Activated CD4-positive, alpha-beta T cell treated with anti-CD3 and anti-CD28 coated beads for 36 hours (primary cell): ENCODE measurements at places on chromosomes 11 and 22.

GRCh38 chr11:42255906-42256305 is 796.5 kb upstream of the LRRC4C start:
- DNase-seq = no peak

- no peak for DNase-seq
Observed at GRCh38 chr11:11498195-11498594, 123.6 kb downstream of the GALNT18 start.

DNA sequence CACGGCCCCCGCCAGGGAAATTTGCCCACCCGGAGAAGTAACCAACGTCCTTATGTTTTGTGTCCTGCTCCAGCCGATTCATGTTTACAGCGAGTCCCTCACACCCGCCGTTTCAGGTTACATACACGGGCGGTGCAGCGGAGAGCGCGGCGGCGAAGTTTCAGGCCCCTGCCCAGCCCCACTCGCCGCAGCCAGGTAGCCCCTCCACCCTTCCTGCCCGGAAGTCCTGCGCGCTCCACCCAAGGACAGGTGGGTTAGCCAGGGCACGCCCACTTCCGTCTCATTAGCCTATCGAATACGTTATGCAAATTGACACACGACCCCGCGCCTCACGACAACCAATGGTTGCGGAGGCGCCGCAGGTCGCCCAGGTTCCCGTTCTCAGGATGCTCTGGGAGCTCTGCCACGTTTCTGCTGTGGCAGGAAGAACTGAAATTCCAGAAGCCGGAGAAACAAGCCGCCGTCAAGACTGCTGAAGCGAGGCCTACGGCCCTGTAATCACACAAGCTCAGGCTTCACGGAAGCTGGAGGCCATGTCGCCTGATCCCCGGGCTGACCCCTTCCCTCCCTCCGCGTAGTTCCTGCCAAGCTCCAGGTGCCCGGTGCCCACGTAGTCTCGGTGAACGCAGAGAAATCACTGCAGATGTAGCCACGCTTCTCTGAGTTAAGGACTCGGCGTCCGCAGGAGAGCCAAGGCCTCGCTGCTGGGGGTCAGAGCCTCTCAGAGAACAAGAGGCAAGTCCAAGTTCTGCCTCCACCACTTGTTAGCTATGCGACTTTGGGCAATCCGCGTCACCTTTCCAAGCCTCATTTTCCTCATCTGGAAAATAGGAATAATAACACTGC is 22.4 kb upstream of the MYH9 start:
- DNase-seq = peak; percentile 82

- peak; percentile 88 for DNase-seq
Observed at GRCh38 chr11:18775492-18776292, 15.9 kb downstream of the PTPN5 start.

- DNase-seq = no peak
Observed at GRCh38 chr11:102572554-102573220, 42.1 kb upstream of the MMP7 start.

- DNase-seq = no peak
Observed at GRCh38 chr11:27545035-27545434, 38.5 kb upstream of the LIN7C start.

DNA sequence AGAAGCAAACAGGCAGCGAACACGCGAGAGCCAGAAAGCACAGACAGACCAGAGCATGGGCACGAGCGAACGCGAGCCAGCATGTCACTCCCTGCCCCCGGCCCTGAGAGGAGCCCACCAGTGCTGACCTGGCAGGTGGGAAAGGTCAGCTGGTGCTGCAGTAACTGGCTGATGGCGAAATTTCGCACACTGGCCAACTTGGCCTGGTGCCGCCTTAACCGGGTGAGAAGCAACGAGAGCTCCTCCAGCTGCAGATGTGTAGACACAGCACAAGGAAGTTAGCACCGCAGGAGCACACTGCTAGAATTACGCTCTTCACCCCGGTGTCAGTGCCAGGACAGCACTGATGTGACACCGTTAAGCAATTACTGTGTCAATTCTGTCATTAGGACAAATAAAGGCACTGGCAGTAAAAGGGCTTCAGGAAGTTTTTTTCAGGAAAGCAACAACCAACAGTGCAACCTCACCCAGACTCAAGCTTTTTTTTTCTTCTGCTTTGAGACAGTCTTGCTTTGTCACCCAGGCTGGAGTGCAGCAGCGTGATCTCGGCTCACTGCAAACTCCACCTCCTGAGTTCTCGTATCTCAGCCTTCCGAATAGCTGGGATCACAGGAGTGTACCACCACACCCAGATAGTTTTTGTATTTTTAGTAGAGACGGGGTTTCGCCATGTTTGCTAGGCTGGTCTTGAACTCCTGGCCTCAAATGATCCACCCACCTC is 76.8 kb downstream of the C11orf58 start:
- DNase-seq = no peak

DNA sequence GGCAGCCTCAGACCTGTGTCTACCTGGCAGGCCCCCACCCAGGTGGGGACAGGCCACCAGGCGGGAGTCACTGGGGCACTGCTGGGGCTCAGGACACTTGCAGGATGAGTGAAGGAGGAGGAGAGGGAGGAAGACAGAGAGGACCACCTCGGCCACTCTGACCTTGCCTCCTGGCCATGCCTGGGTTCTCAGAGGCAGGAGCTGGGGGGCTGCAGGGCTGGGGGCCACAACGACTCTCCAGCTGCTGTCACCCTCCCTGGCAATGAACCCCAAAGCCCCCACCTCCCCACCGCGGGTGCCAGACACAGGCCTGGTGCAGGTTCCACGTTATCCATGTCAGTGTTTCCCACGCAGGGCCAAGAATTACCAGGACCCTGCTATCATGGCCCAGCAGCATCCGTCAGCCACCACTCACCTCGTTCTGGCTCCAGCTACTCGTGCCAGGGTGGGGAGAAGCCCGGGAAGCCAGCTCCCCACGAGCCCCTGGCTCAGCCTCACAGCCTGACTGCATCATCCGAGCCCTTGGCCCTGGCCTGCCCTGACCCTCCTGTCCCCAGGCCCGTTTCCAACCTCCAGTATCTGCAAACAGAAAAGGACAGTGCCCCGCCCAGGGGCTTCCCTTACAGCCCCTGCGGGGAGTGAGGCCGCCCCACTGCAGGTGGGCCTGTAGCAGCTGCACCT is 62.4 kb downstream of the BRD1 start:
- DNase-seq = no peak

GRCh38 chr11:11884774-11885481 is 43.2 kb downstream of the USP47 start:
- no peak for DNase-seq

DNA sequence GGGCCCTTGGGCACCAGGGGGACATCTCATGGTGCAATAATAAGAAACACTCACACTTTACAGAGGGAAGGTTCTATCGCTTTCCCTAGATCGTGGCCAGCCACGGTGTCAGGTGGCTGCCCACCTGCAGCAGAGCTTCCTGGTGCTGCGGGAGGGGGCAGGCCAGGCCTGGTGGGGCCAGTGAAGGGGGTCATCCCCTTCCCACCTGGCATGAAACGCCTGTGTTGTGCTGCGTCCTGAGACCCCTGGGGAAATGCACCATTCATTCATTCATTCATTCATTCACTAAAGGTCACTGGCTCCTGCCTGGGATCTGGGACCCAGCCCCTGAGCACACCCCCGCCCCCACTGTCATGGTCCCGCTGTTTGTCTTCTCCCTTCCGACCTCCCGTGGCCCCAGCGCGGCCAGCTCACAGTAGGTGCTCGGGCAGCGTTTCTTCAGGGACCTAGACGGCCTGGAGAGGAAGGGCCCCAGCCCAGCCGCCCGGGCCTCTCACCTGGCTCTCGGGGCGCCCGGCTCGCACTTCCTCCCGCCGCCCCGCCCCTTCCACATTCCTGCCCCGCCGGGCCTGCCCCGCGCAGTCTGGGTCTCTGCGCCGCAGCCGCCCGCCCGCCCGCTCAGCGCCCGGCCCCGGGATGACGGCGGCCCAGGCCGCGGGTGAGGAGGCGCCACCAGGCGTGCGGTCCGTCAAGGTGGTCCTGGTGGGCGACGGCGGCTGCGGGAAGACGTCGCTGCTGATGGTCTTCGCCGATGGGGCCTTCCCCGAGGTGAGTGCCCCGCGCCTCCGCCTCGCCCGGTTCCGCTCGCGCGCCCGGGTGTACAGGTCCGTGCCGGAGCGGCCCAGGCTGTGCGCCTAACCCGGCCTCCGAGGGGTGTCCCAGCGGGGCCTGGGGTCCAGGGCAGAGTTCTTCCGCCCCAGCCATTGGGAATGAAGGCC is at the start of gene RHOD:
TSS of gene RHOD (plus strand) at position 581 of the 938 bp plus-strand sequence. CDS start at position 637, 56 bp downstream.
- peak; percentile 64 for DNase-seq

- no peak for DNase-seq
Observed at GRCh38 chr22:38565441-38565840, 4.5 kb downstream of the DMC1 start.

GRCh38 chr22:37439347-37439746 is 12.1 kb upstream of the ELFN2 start:
- DNase-seq = no peak

GRCh38 chr22:47692811-47693210 is 930.4 kb downstream of the TBC1D22A start:
- DNase-seq = no peak

DNA sequence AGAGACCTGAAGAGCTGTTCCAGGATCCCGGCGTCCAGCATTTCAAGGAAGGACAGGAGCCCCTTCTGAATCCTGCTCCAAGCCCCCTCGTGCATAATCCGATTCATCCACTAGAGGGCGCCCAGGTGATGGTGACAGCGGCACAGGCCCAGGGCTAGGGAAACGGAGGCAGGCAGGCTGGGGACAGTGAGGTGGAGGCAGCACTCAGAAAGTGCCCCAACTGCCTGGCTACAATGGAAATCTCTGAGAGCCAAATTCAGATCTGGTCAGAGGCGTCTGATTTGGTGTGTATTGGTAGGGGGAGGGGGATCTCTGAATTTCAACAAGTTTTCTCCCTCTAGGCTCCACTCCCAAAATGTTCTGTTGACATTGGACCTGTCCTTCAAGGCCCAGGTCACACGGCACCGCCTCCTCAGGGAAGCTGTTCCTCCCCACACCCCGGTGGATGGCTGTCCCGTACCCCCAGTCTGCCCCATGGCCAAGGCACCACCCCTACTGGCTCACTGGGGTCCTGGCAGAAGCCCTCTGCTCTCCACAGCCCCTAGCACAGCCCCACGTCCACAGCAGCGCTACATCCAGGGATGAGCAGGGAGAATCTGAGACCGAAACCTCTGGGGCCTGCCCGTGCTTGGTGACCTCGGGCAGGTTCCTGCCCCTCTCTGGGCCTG is 142.9 kb downstream of the CRYBB2 start:
- DNase-seq = peak; percentile 85

DNA sequence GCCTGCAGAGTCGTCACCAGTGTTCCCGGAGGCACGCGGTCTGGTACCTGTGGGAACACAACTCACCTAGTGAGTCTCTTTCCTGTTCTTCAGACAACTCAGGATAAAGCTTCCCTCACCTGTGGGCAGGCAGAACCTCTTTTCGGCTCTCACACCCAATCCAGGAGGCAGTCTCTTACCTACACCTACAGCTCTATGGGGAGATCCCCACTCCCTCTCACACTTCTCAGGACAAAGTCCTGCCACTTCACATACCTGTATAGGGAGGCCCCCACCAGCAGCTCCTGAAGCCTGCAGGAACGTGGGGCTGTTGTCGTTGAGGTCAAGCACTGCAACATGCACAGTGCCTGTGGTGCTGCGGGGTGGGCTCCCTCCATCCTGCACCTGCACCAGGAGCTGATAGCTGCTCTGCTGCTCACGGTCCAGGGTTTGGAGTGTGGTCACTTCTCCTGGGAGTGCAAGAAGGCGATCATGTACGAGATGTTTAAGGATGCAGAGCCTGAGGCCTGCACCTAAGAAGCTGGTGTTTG is 12.2 kb upstream of the TPP1 start:
- DNase-seq = no peak

- DNase-seq = no peak
Observed at GRCh38 chr11:41659985-41660384, 200.5 kb upstream of the LRRC4C start.

GRCh38 chr11:57266157-57266556 is 29.1 kb upstream of the APLNR start:
- no peak for DNase-seq

DNA sequence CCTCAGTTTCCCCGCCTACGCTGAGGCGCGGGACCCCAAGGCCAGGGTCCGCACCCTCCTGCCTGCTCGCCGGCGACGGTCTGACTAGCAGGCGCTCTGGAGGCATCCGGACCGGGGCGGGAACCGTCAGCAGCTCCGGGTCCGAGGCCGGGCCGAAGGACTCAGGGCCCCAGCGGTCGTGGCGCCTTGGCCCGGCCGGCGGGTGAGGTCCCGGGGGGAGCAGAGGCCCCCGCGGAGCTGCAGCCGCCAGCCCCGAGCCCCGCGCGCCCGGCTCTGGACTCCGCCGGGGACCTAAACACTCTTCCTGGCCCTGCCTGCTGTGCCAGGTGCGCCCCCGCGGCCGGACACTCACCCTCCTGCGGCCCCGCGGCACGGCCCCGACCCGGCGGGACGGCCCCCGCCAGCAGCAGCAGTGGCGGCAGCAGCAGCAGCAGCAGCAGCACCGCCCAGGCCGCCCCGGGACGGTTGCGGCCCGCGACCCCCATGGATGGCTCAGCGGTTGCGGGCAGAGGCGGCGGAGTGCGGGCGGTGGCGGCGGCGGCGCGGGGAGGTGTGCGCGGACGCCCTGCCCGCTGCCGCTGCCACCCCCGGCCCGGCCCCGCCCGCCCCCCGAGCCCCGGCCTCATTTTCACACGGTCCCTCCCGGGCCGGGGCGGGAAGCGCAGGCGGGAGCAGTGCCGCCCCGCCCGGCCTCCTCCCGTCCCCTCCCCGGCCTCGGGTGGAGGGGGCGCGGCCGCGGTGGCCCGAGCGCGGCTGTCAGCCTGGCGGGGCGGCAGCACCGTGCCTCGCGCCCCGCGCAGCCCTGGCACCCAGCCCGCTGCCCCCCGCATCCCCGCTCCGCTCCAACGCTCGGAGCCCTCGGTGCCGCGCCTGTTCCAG is at the start of gene SCUBE2:
TSS of gene SCUBE2 (minus strand) at position 556 of the 879 bp plus-strand sequence. CDS start at position 485, 71 bp downstream.
- no peak for DNase-seq

- peak; percentile 35 for DNase-seq
Observed at GRCh38 chr11:82003671-82004515, 729.8 kb downstream of the FAM181B start.

GRCh38 chr11:67519726-67520125 is 3.5 kb downstream of the CABP2 start:
- no peak for DNase-seq

DNA sequence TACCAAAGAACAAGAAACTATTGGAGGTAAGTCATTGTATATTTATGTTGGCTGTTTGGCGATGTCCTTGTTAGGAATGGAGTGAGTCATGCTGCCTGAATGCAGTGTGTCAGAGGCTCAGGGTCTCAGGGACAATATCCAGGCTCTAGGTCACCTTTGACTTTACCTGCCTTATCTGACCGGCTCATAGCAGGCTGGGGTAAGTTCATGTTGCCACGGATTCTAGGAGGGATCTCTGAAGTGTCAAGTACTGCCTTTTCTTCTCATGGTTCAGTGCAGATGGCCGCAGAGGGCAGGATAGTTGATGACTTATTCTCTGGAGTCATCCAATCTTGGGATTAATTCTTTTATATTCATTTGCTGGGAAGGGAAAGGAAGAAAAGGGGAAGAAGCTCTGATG is 53.2 kb downstream of the SPON1 start:
- no peak for DNase-seq

GRCh38 chr11:120302001-120302805 is 22.9 kb upstream of the TLCD5 start:
- no peak for DNase-seq
